Upper lobe of left lung (tissue), 6 donors: ENCODE measurements at places on chromosomes 13 and 19. TPM values are rescaled to one million over a fixed set of nuclear protein-coding genes. Genes with fewer than 3 reads are reported as not detected.

GRCh38 chr19:1791879-1792278 is 20.2 kb downstream of the ATP8B3 start:
- DNase-seq: no peak

Gene SLC10A2
- not detected for total RNA-seq

DNA sequence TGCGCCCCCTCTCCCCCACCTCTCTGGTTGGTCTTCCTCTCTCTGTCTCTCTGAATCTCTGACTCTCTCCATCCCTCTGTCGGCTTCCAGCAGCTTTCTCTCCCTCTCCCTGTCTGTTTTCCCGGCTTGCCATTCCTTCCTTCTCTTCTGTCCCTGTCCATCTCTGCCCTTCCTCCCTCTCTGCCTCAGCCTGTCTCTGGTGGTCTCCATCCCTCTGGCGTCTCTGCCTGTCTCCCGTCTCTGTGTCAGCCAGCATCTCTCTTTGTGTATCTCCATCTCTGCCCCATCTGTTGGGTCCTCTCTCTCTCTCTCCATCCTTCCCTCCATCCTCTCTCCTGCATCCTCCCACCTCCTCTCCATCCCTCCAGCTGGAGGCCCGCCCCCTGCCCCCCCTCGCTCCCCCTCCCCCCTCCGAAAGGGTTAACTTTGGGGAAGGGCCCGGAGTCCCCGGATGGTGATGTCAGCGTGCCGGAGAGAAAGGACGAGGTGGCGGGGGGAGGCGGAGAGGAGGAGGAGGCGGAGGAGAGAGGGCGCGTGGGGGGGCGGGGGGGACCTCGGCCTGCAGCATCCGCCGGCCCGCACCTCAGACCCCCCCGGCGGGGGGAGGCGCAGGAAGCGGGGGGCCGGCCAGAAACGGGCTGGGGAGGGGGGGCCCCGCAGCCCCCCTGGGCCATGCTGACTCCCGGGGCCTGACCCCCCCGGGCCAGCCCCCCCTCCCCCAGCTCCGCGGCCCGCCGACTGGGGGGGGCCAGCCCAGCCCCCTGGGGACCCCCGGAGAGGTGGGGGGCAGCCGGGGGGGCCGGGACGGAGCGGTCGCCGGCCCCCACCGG is at the start of gene BRSK1:
Gene BRSK1 (plus strand): TSS at position 450 of the 830 bp plus-strand sequence. CDS start 446 bp downstream, outside the sequence.
- no peak for DNase-seq

Gene CYP4F3
- 1.1 TPM for total RNA-seq
